Stimulated activated CD4-positive, alpha-beta T cell treated with anti-CD3 and anti-CD28 coated beads, Interleukin-1b, Interleukin-23, amount 100 ng/mL, for 48 hours (primary cell): ENCODE measurements at places on chromosomes 3 and 15.
A peak's percentile ranks its signal among the peaks of the same experiment; 100 is the strongest.

- DNase-seq: no peak
Measured at GRCh38 chr3:53044371-53044710, 1.5 kb downstream of the SFMBT1 start.

DNA sequence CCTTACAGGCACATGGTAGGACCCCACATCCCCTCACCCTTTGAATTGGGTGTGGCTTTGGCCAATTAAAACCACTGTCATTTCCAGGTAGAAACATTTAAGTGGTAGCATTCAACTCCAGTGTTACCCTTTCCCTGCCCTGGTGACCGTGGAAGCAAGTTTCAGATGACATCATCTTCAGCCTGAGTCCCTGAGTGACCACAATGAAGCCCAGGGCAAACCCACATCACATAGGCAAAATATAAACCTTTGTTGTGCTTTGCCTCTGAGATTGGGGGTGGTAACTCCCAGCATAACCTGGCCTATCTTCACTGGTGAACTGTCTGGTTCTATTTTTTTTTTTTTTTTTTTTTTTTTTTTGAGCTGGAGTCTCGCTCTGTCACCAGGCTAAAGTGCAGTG lies 404.0 kb upstream of the WNT5A start:
- DNase-seq: no peak

- no peak for DNase-seq
Measured at GRCh38 chr3:142501004-142501926, 53.4 kb upstream of the XRN1 start.

- DNase-seq: no peak
Measured at GRCh38 chr3:58077596-58078285, 69.5 kb downstream of the FLNB start.

GRCh38 chr3:46845860-46846623 lies 17.2 kb downstream of the MYL3 start:
- peak; percentile 74 for DNase-seq

GRCh38 chr3:12948371-12948770 lies 107.0 kb upstream of the RPL32 start:
- no peak for DNase-seq

GRCh38 chr15:52434885-52435284 lies 93.8 kb downstream of the MYO5A start:
- DNase-seq: no peak

- no peak for DNase-seq
Measured at GRCh38 chr3:54342676-54343075, 220.3 kb downstream of the CACNA2D3 start.

- DNase-seq: peak; percentile 7
Measured at GRCh38 chr3:60140160-60140559, 1090.3 kb upstream of the CFAP20DC start.

- DNase-seq: no peak
Measured at GRCh38 chr3:14063152-14063551, 61.5 kb downstream of the CHCHD4 start.

DNA sequence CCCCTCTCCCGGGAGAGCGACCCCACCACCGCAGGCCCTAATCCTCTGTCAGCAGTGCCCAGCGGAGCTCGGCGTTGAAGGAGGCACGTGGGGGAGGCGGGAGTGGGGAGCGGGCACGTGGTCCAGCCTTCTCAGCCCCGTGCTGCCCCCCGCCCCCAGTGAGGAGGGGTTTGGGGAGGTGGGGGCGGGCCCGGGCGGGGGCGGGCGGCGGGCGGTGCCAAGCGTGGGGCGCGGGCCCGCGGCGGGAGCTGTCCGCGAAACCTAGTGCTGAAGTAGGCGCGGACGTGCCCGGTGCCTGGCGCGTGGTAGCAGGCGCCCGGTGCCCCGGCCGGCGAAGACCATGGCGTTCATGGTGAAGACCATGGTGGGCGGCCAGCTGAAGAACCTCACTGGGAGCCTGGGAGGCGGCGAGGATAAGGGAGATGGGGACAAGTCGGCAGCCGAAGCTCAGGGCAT lies at the start of gene CPLX3:
Gene CPLX3 (plus strand): TSS at position 264 of the 456 bp plus-strand sequence. CDS start 77 bp downstream, at position 341.
- DNase-seq: no peak

GRCh38 chr3:81958972-81959640 lies 197.7 kb upstream of the GBE1 start:
- DNase-seq: no peak

GRCh38 chr3:138072796-138073195 lies 42.6 kb downstream of the DZIP1L start:
- no peak for DNase-seq

DNA sequence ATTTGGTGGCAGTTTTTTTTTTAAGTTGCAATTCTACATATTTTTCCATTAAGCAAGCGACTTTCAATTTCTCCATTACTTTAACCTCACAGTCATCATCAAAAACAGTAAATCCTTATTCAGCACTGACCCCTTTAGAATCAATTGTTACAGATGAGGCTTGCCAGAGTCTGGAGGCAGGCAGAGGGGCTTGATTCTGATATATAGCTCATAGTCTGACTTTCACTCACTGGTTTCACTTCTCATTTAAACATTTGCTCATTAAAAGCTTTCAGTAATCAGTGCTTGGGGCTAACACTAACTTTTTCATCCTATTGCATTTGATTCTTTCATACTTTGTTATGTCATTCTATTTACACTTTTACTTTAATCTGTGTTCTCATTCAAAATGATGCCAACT lies 88.4 kb downstream of the PYDC2 start:
- no peak for DNase-seq

DNA sequence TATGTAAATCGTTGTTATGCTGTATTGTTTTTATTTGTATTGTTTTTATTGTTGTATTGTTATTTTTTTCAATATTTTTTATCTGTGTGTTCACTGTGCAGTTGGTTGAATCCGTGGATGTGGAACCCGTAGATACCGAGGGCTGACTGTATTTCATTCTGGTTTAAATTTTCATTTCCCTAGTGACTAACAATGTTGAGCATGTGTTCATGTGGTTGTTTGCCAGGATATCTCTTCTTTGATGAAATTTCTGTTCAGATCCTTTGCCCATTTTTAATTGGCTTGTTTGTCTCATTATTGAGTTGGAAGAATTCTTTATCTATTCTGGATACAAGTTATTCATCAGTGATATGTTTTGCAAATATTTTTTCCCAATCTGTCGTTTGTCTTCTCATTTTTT lies 29.7 kb downstream of the STOML1 start:
- no peak for DNase-seq

- no peak for DNase-seq
Measured at GRCh38 chr3:144263706-144264105, 292.1 kb downstream of the DIPK2A start.

- DNase-seq: no peak
Measured at GRCh38 chr15:101409621-101410020, 79.9 kb downstream of the PCSK6 start.

- no peak for DNase-seq
Measured at GRCh38 chr3:84275532-84275931, 683.3 kb upstream of the CADM2 start.

DNA sequence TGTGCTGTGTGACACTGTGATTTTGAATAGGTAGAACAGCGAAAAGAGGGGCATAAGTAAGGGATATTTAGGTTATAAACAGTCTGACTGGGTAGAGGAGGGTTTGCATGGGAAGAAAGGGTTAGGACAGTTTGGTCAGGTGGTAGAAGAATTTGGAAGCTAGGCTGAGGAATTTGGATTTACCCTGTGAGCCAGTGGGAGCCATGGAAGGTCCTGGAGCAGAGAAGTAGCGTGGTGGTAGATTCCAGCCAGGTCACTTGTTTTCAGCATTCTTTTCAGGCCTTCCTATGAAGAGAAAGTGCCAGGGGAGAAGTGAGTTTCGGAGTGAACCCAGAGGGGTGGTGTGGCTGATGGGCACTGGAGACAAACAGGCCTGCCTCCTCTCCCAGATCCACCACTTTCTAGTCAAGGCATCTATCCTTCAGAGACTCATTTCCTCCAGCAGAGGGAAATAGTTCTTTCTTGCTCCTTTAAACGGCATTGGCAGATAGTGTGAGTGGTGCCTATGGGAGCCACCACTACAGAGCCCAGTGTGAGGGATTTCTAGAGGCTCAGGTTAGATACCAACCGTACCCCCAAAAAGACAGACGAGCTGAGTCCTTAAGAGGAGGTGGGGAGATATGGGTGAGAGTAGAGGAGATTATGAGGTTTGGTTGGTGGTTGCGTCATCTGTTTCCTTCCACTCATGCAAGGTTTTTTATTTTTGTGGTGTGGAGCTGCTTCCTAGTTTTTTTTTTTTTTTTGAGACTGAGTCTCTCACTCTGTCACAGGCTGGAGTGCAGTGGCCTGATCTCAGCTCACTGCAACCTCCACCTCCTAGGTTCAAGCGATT lies 21.2 kb downstream of the PXK start:
- DNase-seq: no peak

DNA sequence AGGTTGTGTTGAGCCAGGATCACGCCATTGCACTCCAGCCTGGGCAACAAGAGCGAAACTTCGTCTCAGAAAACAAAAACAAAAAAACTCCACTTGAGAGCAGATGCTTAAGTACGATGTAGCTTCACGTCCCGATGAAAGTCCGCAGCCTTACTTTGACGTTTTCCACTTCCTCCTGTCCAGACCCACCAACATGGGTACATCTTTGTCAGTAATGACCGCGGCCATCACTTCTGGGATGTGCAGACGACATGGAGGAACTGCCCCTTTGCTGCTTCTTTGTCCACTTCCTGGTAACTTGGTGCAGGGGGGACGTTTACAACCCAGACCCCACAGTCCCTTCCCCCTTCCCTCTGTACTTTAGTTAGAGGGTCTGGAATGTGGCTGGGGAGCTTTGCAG lies 48.7 kb downstream of the CRABP1 start:
- no peak for DNase-seq

GRCh38 chr3:33722191-33722590 lies 4.1 kb upstream of the CLASP2 start:
- DNase-seq: no peak

- no peak for DNase-seq
Measured at GRCh38 chr15:66359740-66360139, 3.3 kb upstream of the TIPIN start.

DNA sequence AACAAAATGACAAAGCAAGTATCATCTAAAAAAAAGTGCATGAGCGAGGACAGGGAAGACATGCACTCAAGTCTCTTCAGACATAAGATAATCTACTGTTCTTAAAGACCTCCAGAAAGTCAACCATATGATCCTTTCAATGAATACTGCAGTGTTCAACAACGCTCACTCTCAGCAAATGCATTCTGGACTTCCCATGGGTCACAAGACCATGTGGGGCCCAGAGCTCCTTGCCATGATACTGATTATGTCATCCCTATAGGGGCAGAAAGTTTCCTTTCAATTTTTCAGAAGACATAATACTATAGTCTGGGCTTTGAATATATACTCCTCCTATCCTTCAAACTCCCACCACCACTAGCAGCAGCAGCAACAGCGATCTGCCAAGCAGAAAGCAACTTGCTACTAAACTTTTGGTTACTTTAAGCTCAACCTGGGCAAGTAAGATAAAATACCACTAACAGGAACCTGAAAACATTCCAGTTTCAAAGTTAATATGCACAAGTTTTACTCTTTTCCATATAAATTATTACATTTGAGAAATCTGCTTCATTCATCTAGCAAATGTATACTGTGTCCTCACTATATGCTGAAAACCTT lies 143.5 kb downstream of the ADAM10 start:
- DNase-seq: no peak

GRCh38 chr15:67618297-67618696 lies 75.8 kb downstream of the MAP2K5 start:
- DNase-seq: no peak

DNA sequence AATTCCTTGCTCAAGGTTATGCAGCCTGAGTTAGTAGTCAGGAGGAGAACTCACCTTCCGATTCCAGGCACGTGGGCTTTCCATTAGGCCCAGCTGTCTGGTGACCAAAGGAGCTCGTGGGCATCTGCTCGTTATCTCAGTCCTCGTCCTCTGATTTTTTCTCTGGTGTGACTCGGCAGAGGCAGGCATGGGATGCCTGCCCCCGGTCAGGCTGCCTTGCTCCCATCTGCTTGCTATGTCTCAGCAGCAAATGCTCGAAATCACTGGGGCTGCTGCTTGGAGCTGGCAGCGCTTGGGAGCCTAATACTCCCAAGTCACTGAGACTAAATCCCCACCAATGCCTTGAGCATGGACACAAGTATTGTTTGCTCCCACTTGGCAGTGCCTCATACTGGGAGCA lies 84.5 kb upstream of the NMNAT3 start:
- DNase-seq: no peak
